ENCODE measurements at places on chromosomes 3 and 15.

- no peak for DNase-seq
These were observed 219.3 kb upstream of the PRICKLE2 start for GRCh38 chr3:64444490-64445108.

- DNase-seq = no peak
These were observed 292 bp downstream of the USP4 start for GRCh38 chr3:49339581-49339940.

DNA sequence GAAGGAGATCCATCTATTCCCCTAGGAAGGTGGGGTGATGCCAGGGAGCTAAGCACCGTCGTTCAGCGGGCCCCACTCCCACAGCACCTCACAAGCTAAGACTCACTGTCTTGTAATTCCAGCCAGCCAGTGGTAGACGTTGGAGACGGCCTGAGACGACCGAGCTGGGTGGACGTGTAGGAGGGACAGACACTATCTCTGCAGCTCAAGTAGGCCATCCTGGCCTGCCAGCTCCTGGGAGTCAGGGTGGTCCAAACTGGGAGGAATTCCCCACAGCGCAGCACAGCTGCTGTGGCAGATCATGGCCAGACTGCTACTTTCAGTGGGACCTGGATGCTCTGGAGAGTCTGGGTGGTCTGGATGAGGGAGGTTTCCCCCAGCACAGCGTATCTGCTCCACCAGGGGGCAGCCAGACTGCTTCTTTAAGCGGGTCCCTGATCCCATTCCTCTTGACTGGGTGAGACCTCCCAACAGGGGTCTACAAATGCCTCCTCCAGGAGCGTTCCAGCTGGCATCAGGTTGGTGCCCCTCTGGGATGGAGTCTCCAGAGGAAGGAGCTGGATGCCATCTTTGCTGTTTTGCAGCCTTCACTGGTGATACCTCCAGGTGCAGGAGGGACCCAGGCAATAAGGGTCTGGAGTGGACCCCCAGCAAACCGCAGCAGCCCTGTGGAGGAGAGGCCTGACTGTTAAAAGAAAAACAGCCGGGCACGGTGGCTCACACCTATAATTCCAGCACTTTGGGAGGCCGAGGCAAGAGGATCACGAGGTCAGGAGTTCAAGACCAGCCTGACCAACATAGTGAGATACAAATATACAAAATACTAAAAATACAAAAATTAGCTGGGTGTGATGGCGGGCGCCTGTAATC lies 27.6 kb downstream of the GNB5 start:
- DNase-seq = no peak

DNA sequence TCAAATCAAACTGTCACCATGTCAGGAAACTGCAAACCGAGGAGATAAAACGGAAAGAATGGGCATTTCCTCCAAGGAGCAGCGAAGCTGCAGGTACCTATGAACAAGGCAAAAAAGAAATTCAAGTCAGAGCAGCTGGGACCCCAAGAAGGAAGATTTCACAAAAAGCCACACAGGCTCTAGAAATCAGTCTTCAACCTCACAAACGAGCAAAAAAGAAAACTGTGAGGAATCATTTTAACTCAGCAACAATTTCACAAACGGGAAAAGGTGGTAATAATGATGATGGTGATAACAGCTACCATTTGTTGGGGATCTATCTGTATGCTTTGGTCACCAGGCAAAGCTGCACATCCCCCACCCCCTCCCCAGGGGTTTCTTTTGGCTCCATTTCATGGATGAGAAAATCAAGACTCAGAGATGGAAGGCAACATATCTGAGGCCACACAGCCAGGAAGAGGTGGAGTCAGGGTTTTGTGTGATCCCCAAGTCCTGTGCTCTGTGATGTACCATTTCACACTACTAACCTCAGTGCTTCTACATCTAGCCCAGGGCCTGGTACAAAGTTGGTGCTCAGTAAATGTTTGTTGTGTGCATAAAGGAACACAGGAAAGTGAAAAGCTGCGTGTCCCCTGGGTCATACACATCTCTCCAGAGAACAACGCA lies 109.9 kb downstream of the IQSEC1 start:
- no peak for DNase-seq

- no peak for DNase-seq
These were observed at the start of gene SI for GRCh38 chr3:165078293-165078692. TSS of gene SI (minus strand) at chr3:165078496. CDS start at chr3:165076012, 2,484 bp downstream.

DNA sequence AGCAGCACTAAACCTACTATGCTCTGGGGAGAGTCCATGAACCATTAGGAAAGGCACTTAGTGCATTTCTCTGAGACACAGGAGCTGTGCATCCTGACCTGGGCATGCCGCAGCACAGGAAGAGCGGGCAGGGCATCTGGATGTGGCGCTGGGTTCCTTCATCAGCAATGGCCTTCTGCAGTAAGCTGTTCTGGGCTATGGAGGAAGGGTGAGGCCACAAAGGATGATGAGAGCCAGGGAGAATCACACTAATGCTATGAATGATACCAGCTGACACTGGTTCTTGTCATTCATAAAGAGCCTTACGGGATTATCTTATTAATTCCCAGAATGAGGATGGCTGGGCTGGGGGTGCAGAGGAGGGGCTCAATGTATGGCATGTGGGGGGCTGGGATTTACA lies 12.7 kb upstream of the SCN10A start:
- no peak for DNase-seq

DNA sequence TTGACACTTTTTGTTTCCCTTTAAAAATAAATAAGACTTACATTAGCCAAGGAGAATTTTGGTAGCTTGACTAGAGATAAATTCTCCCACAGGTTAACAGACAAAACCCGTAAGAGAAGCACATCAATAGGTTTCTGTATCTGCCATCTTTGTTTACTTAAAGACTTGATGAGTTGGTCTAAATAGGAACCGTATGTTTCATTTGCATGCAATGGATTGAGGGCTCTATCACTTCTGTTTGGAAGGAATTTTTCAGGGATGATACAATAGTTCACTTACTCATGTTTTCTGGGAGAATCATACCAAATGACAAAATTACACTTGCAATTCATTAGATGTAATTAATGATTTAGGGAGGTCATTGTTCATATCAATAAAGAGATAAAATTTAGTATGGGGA lies 631.5 kb upstream of the NR2F2 start:
- DNase-seq = no peak

DNA sequence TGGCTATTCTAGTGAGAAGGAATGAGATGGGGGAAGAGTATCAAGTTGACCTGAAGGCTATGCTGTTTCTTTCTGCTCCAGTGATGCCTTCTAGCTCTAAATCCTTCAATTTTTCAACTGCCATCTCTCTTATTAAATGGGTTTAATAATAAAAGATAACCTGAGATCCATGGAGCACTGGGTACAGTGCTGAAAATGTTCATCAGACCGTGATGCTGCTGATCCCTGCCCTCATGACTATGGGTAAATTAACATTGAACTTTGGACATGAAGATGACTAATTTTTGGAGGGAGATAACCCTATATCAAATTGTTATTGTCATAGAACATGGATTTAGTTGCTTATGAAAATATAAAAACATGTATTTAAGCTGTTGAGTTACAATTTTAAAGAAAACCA lies 27.7 kb upstream of the SLC2A2 start:
- no peak for DNase-seq

- DNase-seq = peak; percentile 16
These were observed 214.4 kb upstream of the CBLB start for GRCh38 chr3:106083207-106083606.

- no peak for DNase-seq
These were observed 32.6 kb upstream of the ITGA11 start for GRCh38 chr15:68464448-68465090.

DNA sequence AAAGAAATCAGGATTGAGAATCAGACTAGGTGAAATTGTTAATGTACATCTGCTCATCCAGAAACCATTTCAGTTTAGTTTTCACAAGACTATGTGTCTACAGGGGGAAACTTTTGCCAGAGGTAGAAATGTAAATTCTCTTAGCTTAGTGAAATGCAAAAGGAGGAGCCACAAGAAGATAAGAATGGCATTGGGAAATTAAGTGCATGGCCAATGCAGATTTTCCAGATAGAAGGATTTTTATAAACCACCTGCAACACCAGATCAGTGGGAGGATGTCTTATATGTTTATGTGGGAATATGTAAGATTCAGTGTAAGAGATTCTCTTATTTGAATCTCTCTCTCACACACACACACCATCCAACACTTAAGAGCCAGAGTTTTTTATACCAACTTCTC lies 67.2 kb downstream of the HMG20A start:
- DNase-seq = no peak
